ENCODE measurements at places on chromosomes 16 and 17. TPM values are rescaled to one million over a fixed set of nuclear protein-coding genes. Genes with fewer than 3 reads are reported as not detected.

The UBALD1 gene
- 39.4 TPM for total RNA-seq

The TMEM256 gene
- 102 TPM for total RNA-seq

DNA sequence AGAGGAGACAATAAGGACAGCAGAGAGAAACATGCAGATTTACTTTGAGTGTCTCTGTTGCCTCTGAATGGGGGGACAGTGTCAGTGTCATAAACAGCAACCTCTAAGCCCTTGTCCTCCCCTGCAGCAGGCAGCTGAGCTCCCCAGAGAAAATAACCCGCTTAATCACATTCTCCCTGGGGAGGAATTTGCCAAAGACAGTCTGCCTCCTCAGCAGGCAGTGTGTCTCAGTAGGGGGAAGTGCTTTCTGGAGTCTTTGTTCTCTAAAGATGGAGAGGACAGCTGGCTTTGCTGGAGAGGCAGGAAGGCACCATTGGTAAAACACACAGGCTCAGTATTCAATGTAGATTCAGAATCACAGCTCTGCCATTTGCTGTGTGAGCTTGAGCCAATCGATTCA lies 16.1 kb downstream of the TEKT5 start:
- no peak for DNase-seq
- peaks cover 5% of the 10 kb centered on the region for H3K27me3 ChIP-seq
- no peaks in the 10 kb centered on the region for H3K36me3 ChIP-seq
- H3K4me1 ChIP-seq, result no peaks in the 10 kb centered on the region

DNA sequence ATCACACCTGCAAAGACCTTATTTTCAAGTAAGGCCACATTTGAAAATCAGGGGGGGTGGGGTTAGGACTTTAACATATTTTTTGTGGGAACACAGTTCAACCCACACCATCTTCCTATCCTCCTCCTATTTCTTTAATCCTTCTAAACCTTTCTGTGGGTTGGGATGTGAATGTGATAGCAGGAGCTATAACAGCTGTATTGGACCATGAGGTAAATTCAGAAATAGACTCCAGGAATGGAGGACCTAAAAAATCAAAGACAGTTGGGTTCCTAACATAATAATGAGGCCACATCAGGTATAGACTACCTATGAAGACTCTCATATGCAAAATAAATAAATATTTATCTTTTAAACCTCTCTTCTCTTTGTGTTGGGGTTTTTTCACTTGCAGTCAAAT lies 451.4 kb downstream of the XYLT1 start:
- no peak overlapping the region for H3K27ac ChIP-seq
- H3K36me3 ChIP-seq, result no peaks in the 10 kb centered on the region
- no peaks in the 10 kb centered on the region for H3K27me3 ChIP-seq
- DNase-seq, result no peak

DNA sequence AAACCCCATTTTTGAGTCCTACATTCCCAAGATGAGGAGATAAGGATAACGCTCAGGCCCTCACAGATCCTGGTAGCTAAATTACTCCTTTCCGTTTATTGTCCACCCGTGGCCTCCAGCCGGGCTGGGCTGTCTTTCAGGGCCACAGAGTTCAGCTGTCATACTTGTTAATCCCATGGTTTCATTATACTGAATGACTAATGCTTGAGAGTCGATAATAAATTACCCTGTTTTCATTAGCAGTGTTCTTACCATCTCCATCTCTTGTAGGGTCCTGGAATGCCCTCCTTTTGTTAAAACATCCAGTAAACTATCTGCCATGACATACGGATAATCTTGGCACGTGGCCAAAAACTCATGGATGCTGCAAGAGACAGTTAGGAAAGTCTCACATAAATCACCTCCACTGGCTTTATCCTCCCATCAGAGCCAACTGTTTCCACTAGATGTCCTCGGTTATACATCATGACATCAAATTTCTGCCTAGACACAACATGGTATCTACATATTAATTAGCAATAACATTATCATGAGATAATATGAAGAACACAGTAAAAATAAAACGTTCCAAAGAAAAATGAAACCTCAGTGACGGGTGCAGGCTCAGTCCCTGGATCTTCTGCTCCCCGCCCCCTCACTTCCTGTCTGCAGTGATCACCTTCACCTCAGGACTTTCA lies 45.3 kb downstream of the BRD7 start:
- H3K4me1 ChIP-seq, result no peaks in the 10 kb centered on the region
- H3K36me3 ChIP-seq, result peaks cover 18% of the 10 kb centered on the region
- no peak for DNase-seq
- H3K4me3 ChIP-seq, result no peak overlapping the region

- H3K4me1 ChIP-seq, result no peaks in the 10 kb centered on the region
- no peaks in the 10 kb centered on the region for H3K36me3 ChIP-seq
- no peak overlapping the region for H3K4me3 ChIP-seq
Observed at GRCh38 chr17:56309897-56310296, 156.6 kb downstream of the ANKFN1 start.

DNA sequence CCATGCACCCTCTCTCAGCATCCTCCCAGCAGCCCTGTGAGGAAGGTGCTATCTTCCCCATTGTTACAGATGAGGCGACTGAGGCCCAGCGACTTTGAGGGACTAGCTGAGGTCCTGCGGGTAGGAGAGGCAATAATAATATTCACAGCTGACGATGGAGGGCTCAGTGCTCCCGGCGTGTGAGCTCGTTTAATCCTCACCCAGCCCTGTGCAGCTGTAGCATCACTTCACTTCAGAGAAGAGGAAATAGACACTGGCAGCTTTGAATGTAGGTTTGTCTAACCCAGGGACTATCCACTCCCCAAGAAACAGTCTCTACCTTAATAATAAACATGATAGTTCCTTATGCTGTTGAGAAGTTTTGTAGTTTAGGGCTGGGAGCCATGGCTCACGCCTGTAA lies 21.6 kb downstream of the LASP1 start:
- no peak overlapping the region for H3K27ac ChIP-seq
- no peak for DNase-seq
- peaks cover 4% of the 10 kb centered on the region for H3K36me3 ChIP-seq
- H3K4me3 ChIP-seq, result no peak overlapping the region

DNA sequence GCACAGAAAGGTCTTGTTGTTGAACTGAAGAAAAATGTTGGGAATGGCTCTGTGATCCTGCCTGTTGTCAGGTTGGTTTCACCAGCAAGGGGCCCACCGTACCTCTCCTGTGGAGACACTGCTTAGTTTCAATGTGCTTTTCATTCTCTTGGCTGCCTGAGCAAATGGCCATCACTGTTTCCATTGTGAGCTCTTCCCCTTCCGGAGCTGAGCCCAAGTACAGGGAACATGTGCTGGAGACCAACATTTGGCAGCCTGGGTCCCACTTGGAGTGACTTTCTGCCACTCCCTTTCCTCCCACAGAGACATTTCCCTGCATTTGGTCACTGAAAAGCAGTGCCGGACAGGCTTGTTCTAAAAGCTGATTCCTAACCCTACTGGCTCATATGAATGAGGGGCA lies 23.1 kb downstream of the GABARAPL2 start:
- H3K27me3 ChIP-seq, result no peaks in the 10 kb centered on the region
- peaks cover 1% of the 10 kb centered on the region for H3K4me1 ChIP-seq
- H3K36me3 ChIP-seq, result peaks cover 4% of the 10 kb centered on the region

Measured in progenitor cell of endocrine pancreas (in vitro differentiated cells).